Foreskin keratinocyte (primary cell): ENCODE measurements at places on chromosomes 4 and X. TPM values are rescaled to one million over a fixed set of nuclear protein-coding genes. Genes with fewer than 3 reads are reported as not detected.

DNA sequence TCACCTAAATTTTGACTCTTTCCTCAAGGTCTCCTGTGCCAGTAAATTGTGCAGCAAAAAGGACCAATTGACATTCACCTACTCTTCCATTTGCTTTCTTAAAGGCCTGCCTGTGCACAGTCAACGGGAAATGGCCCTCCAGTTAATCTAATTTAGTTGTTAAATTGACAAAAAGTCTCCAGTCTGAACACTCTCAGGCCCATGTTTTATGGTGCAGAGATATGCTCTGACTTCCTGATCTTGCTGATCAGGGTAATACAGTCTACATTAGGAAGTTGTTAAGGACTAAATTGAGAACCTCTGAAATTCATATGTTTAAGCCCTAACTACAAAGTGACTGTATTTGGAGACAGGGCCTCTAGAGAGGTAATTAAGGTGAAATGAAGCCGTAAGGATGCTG is 133.6 kb upstream of the IL15 start:
- DNase-seq, result no peak

Gene PPEF2
- total RNA-seq, result not detected in 2 replicates

Gene KLHL4
- total RNA-seq, result not detected in 2 replicates

Gene DCAF12L1
- not detected in 2 replicates for total RNA-seq

Gene SATL1
- total RNA-seq, result not detected in 2 replicates

- DNase-seq, result no peak
Observed at GRCh38 chr4:98801259-98801725, 127.6 kb downstream of the EIF4E start.

Gene AKAP14
- total RNA-seq, result not detected in 2 replicates

GRCh38 chr4:166043801-166044200 is 170.8 kb downstream of the TLL1 start:
- DNase-seq, result no peak

Gene TRAM1L1
- 1.2 and 1.3 TPM in 2 replicates for total RNA-seq

Gene PDLIM3
- total RNA-seq, result not detected in 2 replicates
